ENCODE measurements at places on chromosomes 11 and 22. TPM values are rescaled to one million over a fixed set of nuclear protein-coding genes. Genes with fewer than 3 reads are reported as not detected.
A peak's percentile ranks its signal among the peaks of the same experiment; 100 is the strongest.

C11orf42 gene
- total RNA-seq, result not detected

TRMT2A gene
- total RNA-seq, result 72.0 TPM

SYTL2 gene
- 5.3 TPM for total RNA-seq

CEP126 gene
- total RNA-seq, result 2.0 TPM

HEPN1 gene
- total RNA-seq, result not detected

AP5B1 gene
- total RNA-seq, result 16.4 TPM

DNA sequence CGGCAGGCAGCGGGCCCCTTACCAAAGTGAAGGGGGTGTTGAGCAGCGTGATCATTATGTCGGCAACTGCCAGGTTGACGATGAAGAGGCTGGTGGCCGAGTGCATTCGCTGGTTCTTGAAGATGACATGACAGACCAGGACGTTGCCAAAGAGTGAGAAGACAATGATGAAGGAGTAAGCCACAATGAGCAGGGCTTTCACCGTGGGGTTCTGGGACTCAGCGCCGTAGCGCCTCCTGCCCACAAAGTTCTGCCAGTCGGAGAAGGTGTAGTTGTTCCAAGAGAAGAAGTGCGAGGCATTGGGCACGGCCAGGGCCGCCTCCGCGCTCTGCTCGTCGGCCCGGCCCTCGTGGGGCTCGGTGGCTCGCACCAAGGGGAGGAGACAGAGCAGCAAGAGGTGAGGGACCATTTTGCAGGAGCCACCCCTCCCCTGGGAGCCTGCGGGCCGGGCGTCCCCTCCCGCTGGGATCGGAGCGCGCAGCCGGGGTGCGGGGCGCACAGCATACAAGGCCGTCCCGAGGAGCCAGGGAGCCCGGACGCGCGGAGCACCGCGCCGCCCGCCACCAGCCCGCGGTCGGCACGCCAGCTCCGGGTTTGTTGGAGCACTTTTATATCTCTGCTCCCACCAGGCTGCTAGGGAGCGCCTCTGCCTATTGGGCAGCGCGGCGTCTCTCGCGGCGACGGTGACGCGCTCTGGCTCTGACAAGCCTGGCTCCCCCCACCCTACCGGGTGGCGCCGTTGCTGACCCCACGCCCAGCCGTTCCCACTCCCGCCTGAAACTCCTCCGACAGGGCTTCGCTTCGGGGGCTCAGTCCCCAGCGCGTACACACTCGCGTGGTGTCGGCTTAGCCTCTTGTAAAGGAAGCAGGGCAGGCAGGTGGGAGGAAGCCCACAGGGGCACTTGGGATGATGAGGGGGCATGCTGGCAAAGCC lies at the start of gene GPR83:
Gene GPR83, minus strand, starts transcription at position 581 of the 934 bp plus-strand sequence. Its CDS starts 172 bp downstream, at position 409.
- DNase-seq, result peak; percentile 49
- no peak within 1 kb of the TSS for H3K27ac ChIP-seq
- no peaks in the 10 kb centered on the region for H3K36me3 ChIP-seq

DNA sequence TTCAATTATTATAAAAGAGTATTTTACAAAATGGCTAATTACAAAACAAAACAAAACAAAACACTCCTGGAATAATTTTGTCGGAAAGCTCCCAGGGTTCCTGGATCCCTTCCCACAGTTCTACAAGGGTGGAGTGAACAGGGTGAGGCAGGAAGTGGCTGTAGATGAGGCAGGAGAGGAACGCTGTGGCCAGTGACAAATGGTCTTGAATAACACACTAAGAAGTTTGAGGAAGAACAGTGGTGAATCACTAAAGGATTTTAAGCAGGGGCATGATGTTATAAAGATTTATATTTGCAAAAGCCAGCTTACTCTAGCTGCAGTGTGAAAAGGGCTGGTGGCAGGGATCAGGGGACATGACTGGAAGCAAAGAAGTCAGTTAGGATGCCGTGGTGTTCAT lies 33.8 kb upstream of the APOA1 start:
- peak overlapping the region; percentile 33 for H3K4me3 ChIP-seq
- peaks cover 50% of the 10 kb centered on the region for H3K4me1 ChIP-seq
- H3K27me3 ChIP-seq, result no peaks in the 10 kb centered on the region
- H3K36me3 ChIP-seq, result no peaks in the 10 kb centered on the region
- H3K27ac ChIP-seq, result peak overlapping the region; percentile 84

DNA sequence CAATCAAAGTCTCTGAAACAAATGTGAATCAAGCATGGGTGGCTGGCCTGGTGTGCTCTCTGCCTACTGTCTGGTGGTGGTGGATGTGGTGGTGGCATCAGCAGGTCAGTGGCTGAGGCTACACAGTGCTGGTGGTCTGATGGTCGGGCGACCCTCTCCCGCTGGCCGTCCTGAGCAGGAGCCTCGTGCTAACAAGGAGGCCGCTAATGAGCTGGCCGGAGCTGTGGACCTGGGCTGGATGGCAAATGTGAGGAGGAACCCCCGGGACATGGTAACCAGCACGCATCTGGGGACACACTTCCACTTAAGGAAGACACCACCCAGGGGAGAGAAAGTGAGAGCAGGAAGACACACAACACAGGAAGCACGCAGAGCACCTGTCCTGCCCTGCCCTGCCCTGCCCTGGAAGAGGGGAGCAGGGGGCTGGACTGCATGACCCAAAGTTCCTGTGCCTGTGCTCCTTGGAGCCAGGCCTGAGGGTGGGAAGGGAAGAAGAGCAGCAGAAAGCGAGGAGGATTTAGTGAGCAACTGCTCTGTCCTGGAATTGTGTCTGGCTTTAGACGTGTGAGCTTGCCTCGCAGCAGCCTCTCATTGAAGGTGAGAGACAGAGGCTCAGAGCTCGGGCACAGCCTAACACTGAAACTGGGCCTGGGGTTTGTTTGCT lies 23.7 kb downstream of the SLC37A2 start:
- H3K27me3 ChIP-seq, result no peaks in the 10 kb centered on the region
- no peak overlapping the region for H3K4me3 ChIP-seq
- H3K36me3 ChIP-seq, result no peaks in the 10 kb centered on the region
- H3K27ac ChIP-seq, result no peak overlapping the region
- H3K4me1 ChIP-seq, result peaks cover 25% of the 10 kb centered on the region

DNA sequence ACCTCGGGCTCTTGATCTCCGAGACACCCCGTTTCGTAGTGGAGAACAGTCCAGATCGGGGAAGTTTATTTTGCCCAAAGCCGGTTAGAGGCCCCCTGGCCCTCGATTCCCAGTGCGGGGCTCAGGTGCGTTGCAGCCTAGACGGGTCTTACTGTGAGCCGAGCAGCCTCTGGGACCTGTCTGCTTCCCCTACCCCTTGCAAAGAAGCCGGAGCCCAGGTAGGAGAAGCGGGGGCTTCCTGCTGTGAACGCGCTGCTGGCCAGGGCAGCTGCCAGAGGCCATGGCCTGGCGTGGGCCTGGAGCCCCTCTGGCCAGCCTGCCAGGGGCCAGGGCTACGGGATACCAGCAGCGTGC lies 621 bp downstream of the TSPO start:
- H3K27ac ChIP-seq, result peak overlapping the region; percentile 88
- H3K4me1 ChIP-seq, result peaks cover 15% of the 10 kb centered on the region
- no peaks in the 10 kb centered on the region for H3K27me3 ChIP-seq
- no peaks in the 10 kb centered on the region for H3K36me3 ChIP-seq
- H3K4me3 ChIP-seq, result peak overlapping the region; percentile 97

DNA sequence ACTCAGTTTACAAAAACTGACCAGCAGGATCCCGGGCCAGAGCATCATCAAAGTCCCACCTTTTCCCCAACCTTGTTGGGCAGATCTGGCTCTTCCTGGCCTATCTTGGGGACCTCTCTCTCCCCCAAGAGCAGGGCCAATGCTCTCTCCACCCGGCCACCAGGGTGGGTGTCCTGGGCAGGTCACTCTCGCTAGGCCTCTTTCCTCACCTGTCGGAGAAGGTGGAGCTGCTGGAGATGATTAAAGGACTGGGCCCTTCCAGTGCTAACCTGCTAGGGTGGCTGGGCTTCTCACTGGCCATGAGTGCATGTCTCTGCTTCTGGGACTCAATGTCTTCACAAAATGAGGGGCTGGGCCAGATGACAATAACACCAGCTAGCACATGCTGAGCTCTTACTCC lies 2.9 kb upstream of the CAPN5 start:
- no peak for DNase-seq
- no peak overlapping the region for H3K4me3 ChIP-seq
- 0 out of 2 replicates have a peak, but pooled peaks cover 10% of the 10 kb centered on the region for H3K4me1 ChIP-seq
- no peaks in the 10 kb centered on the region for H3K36me3 ChIP-seq

GRCh38 chr11:910044-910588 lies 494 bp downstream of the CHID1 start:
- H3K36me3 ChIP-seq, result no peaks in the 10 kb centered on the region
- DNase-seq, result no peak
- H3K27me3 ChIP-seq, result no peaks in the 10 kb centered on the region
- H3K27ac ChIP-seq, result peak overlapping the region; percentile 30

- H3K27ac ChIP-seq, result no peak overlapping the region
- DNase-seq, result no peak
- peaks cover 21% of the 10 kb centered on the region for H3K36me3 ChIP-seq
- H3K27me3 ChIP-seq, result no peaks in the 10 kb centered on the region
Measured at GRCh38 chr22:20808844-20809243, 34.9 kb downstream of the SERPIND1 start.

DNA sequence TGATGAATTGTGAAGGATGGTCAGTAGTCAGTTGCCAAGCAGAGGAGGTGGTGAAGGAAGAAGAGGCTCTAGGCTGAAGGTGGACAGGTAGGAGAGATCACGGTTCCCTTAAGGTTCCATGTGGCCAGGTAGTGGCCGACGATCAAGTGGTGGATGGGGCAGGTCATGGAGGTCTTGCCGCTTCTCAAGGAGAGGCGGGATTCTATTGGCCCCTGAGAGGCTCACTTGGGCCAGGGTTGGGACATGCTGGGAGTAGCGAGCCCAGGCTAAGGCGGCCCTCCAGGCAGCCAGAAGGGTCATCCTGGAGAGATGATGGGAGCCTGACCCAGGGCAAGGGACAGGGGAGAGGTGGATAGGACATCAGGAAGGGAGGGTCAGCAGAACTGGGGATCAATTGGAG lies 20.9 kb upstream of the TMPRSS4 start:
- peaks cover 4% of the 10 kb centered on the region for H3K27me3 ChIP-seq
- H3K36me3 ChIP-seq, result no peaks in the 10 kb centered on the region
- H3K4me1 ChIP-seq, result no peaks in the 10 kb centered on the region
- no peak overlapping the region for H3K27ac ChIP-seq
- no peak overlapping the region for H3K4me3 ChIP-seq

DNA sequence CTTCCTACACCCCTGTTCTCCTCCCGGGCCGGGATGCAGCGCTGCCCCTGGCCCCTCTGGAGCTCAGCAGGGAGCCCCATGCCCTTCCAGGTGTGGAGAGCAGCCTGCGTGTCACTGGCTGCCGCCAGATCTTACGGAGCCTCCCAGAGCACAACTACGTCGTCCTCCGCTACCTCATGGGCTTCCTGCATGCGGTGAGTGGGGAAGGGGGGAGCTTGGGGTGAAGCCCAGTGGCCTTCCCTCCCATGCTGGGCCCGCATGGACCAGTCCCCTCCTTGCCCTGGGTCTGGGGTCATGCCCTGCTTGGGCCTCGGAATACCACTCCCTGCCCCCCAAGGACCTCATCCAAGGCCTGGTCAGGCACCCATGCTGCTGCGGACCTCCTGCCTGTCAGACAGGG lies 107.3 kb downstream of the ARHGAP8 start:
- no peak overlapping the region for H3K27ac ChIP-seq
- H3K4me3 ChIP-seq, result no peak overlapping the region
- H3K27me3 ChIP-seq, result no peaks in the 10 kb centered on the region
- DNase-seq, result no peak
- H3K36me3 ChIP-seq, result no peaks in the 10 kb centered on the region

DNA sequence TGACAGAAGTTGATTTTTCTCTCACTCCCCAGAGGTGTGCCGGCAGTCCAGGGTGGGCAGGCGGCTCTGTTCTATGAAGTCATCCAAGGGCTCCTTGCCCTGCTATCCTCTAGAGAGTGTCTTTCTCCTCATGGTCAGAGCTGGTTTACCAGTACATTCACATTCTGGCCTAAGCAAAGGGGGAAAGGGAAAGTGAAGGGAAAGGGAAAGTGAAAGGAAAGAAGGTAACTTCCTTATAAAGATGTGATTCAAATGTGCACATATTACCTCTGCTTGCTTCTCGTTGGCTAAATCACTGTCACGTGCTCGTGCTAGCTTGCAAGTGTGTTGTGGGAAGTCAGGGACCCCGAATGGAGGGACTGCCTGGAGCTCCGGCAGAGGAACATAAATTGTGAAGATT lies 2.9 kb upstream of the HTATIP2 start:
- H3K4me3 ChIP-seq, result no peak overlapping the region
- no peak overlapping the region for H3K27ac ChIP-seq
- no peaks in the 10 kb centered on the region for H3K27me3 ChIP-seq
- no peaks in the 10 kb centered on the region for H3K36me3 ChIP-seq

DNA sequence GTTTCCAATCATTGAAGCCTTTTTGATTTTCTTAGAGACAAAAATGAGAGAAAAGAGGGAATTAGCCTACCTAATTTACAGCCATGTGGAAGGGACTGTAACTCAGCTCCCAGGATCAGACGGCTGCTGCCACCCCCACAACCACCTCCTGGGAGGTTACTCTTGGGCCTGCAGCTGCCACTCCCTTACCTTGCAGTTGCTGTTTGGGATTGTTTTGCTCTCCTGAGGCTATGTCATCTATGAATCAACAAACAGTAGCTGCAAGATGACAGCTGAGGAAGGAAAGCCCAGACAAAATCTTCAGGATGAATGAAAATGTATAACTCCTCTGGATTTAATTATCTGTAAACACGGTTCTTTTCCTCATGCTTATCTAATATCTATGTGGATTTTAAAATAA lies 28.0 kb upstream of the ZC3H12C start:
- H3K4me1 ChIP-seq, result peaks cover 31% of the 10 kb centered on the region
- DNase-seq, result no peak
- no peaks in the 10 kb centered on the region for H3K36me3 ChIP-seq
- no peak overlapping the region for H3K4me3 ChIP-seq
- H3K27ac ChIP-seq, result no peak overlapping the region

DNA sequence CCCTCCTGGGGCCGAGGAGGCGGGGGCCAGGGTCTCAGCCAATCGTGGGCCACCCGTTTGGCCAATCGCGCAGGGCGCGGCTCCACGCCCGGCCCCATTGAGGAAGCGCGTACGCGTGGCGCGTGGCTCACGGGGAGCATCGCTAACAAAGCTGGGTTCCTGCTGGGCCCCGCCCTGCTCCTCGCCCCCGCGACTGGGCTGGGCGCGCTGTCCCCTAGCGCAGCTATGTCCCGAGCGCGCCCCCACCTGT lies 614 bp upstream of the ASCL2 start:
- no peaks in the 10 kb centered on the region for H3K4me1 ChIP-seq
- no peak overlapping the region for H3K4me3 ChIP-seq
- no peak overlapping the region for H3K27ac ChIP-seq

DNA sequence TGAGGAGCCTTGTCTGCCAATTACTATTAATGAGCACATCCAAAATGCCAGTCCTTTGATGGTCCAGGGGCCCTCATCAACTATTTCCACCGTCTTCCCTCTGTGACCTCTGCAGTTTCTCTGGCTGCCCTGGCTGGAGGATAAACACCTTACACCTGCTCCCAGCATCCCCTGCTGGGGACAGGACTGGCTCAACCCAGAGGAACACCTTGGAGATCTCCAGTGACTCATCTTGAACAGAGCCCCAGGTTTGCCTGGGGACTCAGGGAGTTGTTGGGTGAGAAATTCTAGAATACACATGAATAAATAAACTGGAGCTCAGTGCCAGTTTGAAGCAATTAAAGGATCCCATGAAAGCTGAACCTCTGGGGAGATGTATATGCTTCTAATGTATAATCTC lies 24.0 kb upstream of the ELF5 start:
- DNase-seq, result no peak
- H3K27ac ChIP-seq, result no peak overlapping the region
- H3K4me3 ChIP-seq, result no peak overlapping the region
- H3K36me3 ChIP-seq, result no peaks in the 10 kb centered on the region
- no peaks in the 10 kb centered on the region for H3K4me1 ChIP-seq

Data from GM23248 (cell line).